Ecto neural progenitor cell (in vitro differentiated cells): ENCODE measurements at places on chromosomes 3 and 15.
A peak's percentile ranks its signal among the peaks of the same experiment; 100 is the strongest.

DNA sequence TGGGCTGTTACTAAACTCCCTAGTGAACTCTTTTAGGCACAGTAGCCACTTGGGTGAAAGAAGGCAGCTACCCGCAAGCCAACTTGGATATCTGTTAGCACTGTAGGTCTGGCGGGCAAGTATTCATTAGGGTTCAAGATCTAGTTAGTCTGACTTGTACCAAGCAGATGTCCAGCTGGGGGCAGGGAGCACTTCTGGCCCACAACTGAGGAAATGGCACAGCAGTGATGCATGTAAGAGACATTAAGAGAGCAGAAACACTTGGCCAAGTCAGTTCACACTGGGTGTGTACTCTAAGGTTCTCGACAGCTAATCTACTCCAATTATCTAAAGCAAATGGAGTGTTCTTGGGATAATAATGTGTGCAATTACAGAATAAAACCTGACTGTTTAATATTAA lies 131.7 kb downstream of the CTNNB1 start:
- DNase-seq, result no peak

GRCh38 chr3:52289747-52290595 lies 2.3 kb downstream of the GLYCTK start:
- DNase-seq, result no peak

- DNase-seq, result no peak
Measured at GRCh38 chr3:45236964-45237363, 10.9 kb upstream of the TMEM158 start.

GRCh38 chr3:43248185-43248583 lies 38.2 kb upstream of the SNRK start:
- no peak for DNase-seq

- DNase-seq, result peak; percentile 62
Measured at GRCh38 chr15:70362886-70363285, 265.2 kb upstream of the TLE3 start.

- DNase-seq, result no peak
Measured at GRCh38 chr3:126360714-126361060, 3.5 kb upstream of the KLF15 start.

DNA sequence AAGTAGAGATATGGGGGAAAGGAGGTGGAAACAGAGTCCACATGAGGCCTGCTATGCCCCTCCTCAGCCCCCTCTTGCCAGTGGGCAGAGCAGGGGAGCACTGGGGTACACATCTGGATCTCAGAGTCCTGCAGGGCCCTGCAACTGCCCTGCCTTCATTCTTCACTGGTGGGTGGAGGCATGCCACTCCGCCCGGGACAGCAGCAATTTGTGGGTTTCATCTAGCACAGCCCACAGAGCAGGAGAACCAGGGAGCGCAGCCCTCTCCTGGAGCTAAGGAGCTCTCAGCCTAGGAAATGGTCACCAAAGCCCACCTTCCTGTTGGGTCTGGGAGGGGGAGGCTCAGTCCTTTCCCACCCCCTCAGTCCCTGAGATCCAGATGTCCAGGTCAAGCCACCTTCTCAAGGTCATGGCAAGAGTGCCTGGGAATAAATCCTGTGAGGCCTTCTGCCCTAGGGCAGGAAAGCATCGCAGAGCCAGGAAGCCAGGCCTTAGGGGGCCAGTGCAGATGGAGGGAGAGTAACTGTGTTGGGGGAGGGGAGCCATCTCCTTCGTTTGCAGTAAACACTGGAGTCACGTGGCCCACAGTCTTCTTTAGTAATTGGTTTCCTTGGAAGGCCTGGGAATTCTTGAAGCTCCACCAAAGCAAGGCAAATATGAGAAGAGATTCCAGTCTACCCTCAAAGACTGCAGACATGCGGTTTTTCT lies 31.0 kb downstream of the ANP32A start:
- DNase-seq, result no peak

DNA sequence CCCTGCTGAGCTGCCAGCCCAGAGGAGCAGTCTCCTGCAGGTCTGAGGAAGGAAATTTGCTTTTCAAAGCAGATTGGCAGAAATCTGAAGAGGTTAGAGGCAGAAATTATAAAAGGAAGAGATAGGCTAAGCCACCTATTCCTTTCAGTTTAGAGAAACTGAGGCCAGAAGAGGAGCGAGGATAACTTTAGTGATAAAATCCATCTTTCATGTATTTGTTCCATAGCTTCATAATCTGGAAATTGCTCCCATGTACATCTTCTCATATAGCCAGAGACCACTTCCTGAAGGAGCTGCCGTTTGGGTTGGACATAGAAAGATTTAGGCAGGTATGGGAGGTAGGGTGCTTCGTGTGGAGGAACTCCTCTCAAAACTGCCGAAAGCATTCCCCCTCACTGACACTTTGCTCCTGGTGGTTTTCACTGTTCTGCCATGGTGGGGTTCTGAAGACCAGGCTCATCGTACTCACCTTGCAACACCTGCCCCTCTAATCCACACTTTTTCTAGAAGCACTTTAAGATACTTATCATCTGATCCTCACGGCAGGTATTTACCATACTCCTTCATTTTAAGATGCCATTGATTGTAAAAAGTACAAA lies 670 bp upstream of the ACAP2 start:
- DNase-seq, result no peak

- DNase-seq, result no peak
Measured at GRCh38 chr3:23928524-23928923, 11.6 kb downstream of the RPL15 start.

DNA sequence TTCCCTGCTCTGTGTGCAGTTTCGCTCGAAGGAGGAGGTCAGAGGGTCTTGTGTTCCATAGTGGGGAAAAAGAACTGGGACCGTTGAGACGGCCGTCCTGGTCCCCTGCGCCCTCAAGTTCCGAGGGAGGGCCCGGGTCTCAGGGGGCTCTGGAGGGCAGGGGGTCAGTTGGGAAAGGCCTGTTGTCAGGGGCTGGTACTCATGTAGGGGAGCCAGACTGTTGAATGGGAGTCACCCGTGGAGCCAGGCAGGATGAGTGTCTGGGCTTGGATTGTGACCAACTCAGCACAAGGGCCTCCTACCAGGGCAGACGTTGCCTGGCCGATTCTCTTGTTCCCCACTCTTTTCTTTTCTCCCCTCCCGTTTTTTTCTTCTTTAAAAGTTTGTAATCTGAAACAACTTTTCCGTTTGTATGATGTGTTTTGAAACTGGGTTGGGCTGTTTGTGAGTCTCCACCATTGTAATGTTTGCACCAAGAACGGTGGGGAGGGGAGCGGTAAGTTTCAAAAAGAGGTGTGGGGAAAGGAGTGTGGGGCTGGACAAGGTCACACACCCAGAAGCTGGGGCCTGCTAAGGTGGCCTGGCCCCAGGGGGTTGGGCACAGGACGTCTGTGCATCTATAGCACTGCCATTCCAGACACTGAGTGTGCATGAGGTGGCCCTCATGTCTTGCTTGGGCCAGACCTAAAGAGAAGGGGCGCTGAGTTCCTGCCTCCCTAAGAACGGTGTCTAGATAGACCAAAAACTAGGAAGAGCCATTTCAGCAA lies 1.1 kb downstream of the CMTM7 start:
- DNase-seq, result no peak

- no peak for DNase-seq
Measured at GRCh38 chr3:152524198-152525140, 255.7 kb downstream of the MBNL1 start.

- peak; percentile 41 for DNase-seq
Measured at GRCh38 chr3:134630506-134630905, 20.3 kb downstream of the KY start.

GRCh38 chr3:178036451-178037144 lies 499.6 kb upstream of the KCNMB2 start:
- no peak for DNase-seq

DNA sequence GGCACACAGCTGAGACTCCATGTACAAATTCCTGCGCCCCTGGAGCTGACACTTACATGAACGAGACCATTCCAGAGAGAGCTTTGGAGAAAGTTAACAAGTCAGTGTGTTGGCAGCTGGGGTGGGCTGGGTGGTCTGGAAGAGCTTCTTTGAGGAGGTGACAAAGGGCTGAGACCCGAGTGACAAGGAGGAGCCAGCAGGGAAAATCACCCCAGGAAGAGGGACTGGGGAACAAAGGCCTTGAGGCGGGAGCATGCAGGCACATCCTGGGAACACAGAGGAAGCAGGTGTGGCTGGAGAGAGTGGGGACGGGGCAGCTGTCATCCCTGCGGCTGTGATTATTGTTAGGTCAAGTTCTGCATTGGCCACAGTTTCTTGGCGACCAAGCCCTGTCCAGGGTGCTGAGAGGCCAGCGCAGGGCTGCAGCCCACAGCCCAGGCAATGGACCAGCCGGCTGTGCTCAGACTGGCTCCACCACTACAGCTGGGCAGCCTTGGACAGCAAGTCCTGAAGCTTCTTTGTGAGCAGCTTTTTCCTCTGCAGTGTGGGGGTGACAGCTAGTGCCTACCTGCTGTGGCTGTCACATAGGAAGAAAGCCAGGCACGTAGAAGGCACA lies 34.2 kb upstream of the PRR23E start:
- DNase-seq, result peak; percentile 89

- no peak for DNase-seq
Measured at GRCh38 chr15:58467121-58467721, 35.4 kb downstream of the LIPC start.

GRCh38 chr15:92808598-92809063 lies 91.5 kb upstream of the CHD2 start:
- DNase-seq, result no peak

- no peak for DNase-seq
Measured at GRCh38 chr3:42189001-42189460, 77.0 kb downstream of the CCK start.

- no peak for DNase-seq
Measured at GRCh38 chr3:156030723-156031122, 89.7 kb upstream of the KCNAB1 start.

GRCh38 chr3:133475245-133476010 lies 75.6 kb downstream of the BFSP2 start:
- no peak for DNase-seq

GRCh38 chr3:169847896-169848295 lies 21.8 kb downstream of the LRRC31 start:
- no peak for DNase-seq

- peak; percentile 41 for DNase-seq
Measured at GRCh38 chr3:14771593-14772497, 46.9 kb upstream of the FGD5 start.

GRCh38 chr15:35671197-35671596 lies 125.2 kb upstream of the DPH6 start:
- DNase-seq, result no peak

DNA sequence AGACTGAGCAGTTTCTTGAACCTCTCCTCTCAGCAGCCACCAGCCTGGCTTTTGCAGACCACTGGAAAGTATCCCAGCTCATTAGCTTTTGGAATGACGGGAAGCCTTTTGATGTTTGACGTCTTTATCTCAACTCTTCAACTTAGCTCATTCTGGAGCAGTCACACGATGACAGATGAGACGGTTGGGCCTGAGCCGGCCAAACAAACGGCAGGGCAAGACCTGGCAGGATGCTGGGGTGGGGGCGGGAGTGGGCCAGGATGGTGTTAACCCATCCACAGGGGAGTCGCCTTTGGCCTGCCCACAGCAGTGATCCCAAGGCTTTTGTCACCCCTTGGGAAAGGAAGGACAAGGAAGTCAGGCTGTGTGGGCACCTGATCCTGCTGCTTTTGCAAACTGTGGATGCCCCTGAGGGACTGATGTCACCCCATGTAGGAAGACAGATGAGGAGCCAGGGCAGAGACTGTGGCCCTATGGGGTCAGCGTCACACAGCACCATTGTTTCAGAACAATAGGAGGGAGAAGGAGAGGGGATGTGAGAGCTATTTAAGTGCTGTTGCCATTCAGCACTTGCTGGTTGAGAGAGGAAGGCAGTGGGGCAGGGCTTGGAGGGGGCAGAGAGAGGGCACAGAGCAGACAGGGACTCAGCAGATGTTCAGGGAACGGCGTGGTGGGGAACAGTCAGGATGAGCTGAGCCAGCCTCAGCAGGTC lies 121.9 kb upstream of the CTDSPL start:
- no peak for DNase-seq

DNA sequence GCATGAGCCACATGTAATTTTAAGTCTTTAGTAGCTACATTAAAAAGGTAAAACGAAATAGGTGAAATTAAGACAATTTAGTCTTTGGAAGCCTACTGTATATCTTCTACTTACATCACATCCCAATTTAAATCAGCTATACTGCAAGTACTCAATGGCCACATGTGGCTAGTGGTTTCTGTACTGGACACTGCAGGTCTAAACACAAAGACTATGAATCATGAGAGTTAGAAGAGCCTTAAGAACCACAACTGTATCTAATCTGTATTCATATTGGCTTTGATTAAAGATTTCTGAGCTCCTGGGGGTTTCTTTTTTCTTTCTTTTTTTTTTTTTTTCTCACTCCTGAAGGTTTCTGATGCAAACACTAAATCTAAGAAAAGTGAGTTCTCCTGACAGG lies 2.3 kb upstream of the EIF1B start:
- no peak for DNase-seq

DNA sequence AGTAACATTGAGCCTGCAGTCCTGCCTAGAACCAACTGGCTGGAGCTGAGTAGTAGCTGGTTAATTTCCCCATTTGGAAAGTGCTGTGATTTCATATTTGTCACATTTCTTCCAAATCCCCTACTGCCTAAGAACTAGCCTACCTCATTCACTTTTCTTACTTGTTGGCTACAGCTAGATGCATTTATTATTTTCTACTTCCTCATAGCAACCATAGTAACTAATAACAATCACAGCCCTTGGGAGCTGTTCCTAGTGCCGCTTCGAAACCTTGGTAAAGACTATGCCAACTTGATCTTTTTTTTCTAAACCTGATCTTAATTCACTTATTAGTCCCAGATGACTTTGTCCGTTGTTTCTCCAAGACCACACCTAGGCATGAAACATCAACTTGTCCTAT lies 240.3 kb downstream of the FGF12 start:
- DNase-seq, result no peak
